ENCODE measurements at places on chromosomes 6 and 20.
A peak's percentile ranks its signal among the peaks of the same experiment; 100 is the strongest.

DNA sequence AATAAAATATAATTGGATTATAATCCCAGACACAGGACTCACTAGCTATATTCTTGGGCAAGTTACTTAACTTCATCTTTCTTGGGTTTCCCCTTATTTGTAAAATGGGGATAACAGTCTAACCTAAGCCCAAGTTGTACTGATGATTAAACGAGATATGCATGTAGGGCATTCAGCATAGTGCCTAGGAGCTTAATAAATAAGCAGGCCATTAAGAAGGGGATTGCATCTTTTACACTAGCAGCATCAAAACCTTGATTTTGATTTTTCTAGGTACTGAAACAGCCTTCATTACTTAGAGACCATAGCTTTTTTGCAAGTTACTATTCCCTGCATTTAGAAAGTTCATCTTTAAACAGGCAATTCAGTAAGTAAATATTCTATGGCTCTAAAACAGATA is 2.2 kb upstream of the QKI start:
- DNase-seq: no peak

DNA sequence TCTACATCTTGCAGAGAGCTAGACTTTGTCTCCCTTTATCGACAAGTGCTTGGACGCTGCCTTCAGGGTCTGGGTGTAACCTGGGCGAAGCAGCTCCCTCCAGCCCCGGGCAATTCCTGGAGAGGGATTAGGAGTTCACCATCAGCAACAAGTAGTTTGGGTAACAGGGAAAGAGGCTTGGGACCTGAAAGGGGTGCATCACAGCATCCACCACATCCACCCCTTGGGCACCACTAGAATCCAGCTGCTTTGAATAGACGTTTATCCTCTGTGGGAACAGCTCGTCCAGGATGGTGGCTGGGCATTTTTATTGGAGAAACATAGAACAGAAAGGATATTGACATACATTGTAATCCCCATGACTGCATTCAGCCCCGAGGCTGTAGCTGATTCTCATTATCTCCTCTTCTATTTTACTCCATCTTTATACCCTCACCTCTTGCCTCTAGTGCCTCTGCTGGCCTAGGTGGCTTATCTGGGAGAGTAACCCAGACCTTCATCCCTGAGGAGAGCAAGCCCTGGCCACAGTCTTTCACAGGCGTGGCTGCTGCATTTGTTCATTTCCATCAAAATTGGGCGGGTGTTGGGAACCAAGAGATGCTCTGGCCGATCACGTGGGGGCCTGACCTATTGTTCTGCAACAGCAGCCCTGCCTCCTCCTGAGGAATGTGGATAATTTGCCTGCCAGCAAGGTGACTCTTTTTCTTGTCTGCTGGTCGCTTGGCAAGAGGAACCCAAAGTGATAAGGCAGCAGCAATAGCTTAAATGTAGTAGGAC is 109.2 kb upstream of the RALGAPA2 start:
- DNase-seq: no peak

DNA sequence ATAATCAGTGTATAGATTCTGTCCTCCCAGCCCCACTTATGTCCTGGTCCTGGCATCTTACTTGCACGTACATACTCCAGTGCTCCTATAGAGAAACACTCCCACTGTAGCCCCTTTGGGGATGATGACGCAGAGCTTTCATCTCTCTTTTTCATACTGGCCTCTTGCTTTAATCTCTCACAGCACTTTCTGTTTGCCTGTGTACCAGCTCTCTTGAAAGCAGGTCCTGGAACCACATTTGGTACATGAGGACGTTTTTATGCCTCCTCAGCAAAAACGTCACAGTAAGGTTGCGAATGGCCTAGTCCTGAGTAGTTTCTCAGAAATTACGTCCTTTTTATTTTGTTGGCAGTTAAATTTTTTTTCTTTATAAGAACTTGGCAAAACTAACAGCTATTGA is 10.8 kb downstream of the L3MBTL3 start:
- no peak for DNase-seq

- no peak for DNase-seq
Measured at GRCh38 chr6:143721642-143722041, 43.9 kb downstream of the PHACTR2 start.

GRCh38 chr6:10417681-10418104 is 2.8 kb upstream of the TFAP2A start:
- DNase-seq: no peak

DNA sequence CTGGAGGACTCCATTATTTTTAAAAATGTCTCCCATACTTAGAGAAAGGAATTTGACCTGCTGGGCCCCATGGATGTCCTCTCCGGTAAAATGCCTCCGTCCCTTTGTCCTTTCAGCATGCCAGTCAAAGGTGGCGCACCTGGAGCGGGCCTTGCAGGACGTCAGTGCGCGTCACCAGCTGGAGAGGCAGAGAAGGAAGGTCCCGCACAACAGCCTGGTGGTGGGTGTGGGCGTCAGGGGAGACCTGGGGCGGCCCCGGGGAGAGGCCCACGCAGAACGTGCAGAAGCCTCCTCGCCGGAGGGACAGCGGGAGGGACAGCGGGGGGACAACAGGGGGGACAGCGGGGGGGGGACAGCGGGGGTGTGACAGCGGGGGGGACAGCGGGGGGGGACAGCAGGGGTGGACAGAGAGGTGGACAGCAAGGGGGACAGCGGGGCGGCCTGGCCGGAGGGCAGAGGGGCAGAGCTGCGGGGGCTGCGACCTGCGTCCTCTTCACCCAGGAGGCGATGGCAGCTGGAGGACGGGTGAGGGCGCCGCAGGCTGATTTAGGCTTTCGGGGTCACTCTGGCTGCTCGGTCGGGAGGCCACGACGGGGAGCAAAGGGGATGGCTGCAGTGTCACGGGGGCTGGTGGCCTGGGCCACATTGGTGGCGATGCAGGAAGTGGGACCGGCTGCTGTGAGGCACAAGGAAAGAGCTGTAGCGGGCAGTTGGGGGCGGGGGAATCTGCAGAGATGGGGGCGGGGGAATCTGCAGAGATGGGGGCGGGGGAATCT is 859 bp upstream of the KIF25 start:
- DNase-seq: peak; percentile 11

- no peak for DNase-seq
Measured at GRCh38 chr6:153989989-153990388, 49.1 kb upstream of the OPRM1 start.

- DNase-seq: no peak
Measured at GRCh38 chr6:133286765-133287164, 45.6 kb downstream of the EYA4 start.

Data from CMK (cell line).